ENCODE measurements at places on chromosomes 11 and 22. TPM values are rescaled to one million over a fixed set of nuclear protein-coding genes. Genes with fewer than 3 reads are reported as not detected.

DNA sequence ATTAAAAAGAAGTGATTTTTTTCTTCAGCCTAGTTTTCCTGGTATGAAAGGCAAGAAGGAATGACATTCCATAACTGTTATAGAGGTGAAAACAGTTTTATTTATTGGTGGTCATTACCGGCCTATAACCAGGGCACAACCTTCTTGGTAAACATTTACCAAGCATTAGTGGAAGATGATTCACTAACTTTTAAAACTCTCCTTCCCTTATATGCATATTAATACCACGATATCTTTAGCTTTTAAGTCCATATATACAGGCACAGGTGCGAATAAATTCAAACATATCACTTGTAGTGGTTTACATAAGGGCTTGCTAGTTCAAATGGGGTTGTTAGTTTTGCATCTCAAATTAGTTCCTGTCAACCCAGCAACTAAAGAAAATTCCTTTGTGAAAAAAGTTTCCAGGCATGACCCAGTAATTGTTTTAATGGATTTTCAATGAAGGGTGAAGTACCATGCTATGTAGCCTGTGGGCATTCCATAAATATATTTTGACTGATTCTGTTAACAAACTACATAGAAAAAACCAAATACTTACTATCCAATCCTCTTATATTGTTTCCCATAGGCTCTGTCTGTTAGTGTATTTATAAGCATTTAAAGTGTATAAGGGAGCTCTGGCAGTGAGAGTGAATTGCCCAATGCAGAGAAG, 30.6 kb upstream of the ROBO3 start:
- H3K36me3 ChIP-seq = no peaks in the 10 kb centered on the region
- H3K27me3 ChIP-seq = peaks cover 50% of the 10 kb centered on the region
- H3K27ac ChIP-seq = no peak overlapping the region
- H3K4me3 ChIP-seq = no peak overlapping the region
- no peak for DNase-seq
- H3K4me1 ChIP-seq = peaks cover 16% of the 10 kb centered on the region

GRCh38 chr11:122406466-122406865, 249.1 kb upstream of the UBASH3B start:
- H3K4me3 ChIP-seq = no peak overlapping the region
- H3K4me1 ChIP-seq = no peaks in the 10 kb centered on the region
- no peak for DNase-seq
- H3K27me3 ChIP-seq = no peaks in the 10 kb centered on the region

GRCh38 chr11:1948389-1948788, 1.3 kb downstream of the MRPL23 start:
- peaks cover 8% of the 10 kb centered on the region for H3K4me1 ChIP-seq
- no peak for DNase-seq
- H3K27ac ChIP-seq = no peak overlapping the region
- no peaks in the 10 kb centered on the region for H3K36me3 ChIP-seq
- H3K4me3 ChIP-seq = no peak overlapping the region

DNA sequence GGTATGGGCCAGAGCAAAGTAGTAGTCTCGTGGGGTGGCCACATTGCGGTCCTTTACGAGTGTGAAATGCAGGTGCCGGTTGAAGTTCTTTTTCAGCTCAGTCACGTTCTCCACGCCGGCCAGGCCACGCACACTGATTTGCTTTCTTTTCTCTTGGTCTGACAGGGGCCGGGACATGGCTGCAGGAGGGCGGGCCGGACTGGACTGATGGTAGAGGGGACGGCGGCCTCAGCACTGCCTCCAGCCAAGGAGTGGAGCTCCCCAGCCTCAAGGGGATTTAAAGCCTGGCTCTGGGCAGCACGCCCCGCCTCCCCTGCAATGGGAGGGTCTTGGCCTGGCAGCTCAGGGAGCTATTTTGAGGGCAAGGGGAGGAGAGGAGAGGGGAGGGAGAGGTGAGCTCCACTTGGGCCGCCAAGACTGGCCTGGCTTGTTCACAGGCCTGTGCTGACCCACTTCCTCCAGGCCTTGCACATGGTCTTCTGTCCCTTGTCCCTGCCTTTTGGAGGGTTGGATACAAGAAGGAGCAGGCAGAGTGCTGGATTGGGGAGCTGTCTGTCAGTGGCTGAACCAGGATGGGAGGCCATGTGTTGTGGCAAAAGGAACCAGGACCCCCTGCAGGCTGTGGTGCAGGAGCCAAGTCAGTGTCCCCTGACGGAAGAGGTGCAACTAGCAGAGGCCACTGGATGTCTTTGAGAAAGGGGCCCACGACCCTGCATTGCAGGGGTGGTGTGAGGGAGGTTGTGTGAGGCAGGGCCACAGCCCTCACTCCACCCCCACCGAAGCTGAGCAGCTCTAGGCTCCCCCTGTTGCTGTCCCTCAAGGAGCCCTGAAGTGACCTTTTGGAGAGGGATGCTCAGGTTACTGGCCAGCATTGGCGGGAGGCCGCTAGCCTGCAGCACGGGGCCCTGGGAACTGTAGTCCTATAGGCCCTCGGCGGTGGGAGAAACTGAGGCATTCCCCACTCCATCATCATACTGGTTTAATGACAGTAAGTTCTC, at the start of gene PYGM:
Gene PYGM, minus strand, starts transcription at position 253 of the 998 bp plus-strand sequence. Its CDS starts 76 bp downstream, at position 177.
- peaks cover 46% of the 10 kb centered on the region for H3K4me1 ChIP-seq
- no peak for DNase-seq
- H3K36me3 ChIP-seq = peaks cover 15% of the 10 kb centered on the region
- peak within 1 kb of the TSS; percentile 83 for H3K4me3 ChIP-seq

DNA sequence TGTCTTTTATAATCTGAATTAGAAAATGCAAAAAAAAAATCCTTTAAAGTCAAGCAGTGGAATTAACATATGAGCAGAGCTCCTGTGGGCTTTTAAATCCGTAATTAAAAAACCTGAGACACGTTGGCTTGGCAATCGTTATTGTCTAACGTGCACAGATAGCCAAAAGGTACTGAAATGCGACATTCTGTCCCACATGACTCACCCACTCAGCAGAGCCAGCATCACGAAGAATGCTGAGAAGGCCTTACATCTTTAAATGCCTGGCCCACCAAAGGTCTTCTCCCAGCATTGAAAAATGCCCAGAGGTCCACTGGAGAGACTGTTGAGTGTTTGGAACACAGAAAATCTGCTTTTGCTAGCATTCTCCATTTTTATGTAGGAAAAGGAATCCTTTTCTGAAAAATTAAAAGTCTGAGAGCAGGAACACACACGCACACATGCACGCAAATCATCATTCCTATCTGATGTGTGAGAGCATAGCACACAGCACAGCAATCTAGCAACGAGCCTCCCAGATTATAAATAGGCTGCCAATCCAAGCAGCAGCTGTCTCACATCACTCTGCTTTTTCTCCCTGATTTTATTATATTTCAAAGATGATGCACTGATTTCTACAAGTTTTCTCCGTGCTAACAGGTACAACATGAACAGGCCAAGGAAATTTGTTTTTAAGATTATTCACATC, 94.5 kb downstream of the PHF21A start:
- DNase-seq = no peak
- H3K36me3 ChIP-seq = peaks cover under 1% of the 10 kb centered on the region
- H3K27me3 ChIP-seq = no peaks in the 10 kb centered on the region
- H3K4me1 ChIP-seq = peaks cover 8% of the 10 kb centered on the region
- no peak overlapping the region for H3K27ac ChIP-seq
- H3K4me3 ChIP-seq = no peak overlapping the region

PNPLA5 gene
- not detected for total RNA-seq

BATF2 gene
- 1.0 TPM for total RNA-seq

HEPHL1 gene
- total RNA-seq = 0.05 TPM

EMID1 gene
- 11.4 TPM for total RNA-seq

GRIA4 gene
- 58.5 TPM for total RNA-seq

CECR2 gene
- total RNA-seq = 7.9 TPM

RAB36 gene
- total RNA-seq = 6.8 TPM

TBX10 gene
- total RNA-seq = not detected
